ENCODE measurements at places on chromosomes 5 and 9.

DNA sequence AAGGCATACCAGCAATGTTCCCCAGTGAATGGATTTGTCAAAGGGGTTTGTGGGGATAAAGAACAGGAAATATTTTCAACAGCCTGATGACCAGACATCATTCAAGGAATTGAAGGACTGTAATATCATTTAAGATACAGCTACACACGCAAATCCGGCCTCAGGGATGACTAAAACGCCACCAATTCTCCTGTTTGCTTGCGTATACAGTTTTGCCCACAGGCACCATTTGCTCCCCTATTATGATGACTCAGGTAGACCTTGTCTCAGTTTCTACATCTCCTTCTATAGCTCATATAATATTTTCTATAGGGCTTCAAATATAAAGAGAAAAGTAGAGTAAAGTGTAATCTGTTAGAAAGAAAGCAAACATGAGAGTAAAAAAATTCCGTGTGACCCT, 29.7 kb upstream of the ITGA1 start:
- DNase-seq: no peak

DNA sequence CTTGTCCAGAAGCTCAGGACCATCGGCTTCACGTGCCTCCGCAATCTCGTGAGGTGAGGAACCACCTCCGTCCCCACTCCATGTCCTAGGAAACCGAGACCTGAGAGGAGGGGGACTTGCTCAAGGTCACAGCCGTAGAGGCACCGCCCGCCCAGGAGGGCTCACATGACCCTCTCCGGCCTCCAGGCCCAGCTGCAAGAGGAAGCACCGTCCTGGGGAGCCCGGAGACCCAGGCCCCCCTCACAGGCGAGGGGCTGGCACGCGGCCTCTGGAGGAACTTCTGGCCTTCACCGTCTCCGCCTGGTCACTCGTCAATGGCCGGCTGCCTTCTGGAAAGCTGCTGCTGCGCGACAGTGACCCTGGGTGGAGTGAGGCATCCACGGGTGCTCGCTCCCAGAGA, 24.2 kb downstream of the FAM78A start:
- DNase-seq: no peak

DNA sequence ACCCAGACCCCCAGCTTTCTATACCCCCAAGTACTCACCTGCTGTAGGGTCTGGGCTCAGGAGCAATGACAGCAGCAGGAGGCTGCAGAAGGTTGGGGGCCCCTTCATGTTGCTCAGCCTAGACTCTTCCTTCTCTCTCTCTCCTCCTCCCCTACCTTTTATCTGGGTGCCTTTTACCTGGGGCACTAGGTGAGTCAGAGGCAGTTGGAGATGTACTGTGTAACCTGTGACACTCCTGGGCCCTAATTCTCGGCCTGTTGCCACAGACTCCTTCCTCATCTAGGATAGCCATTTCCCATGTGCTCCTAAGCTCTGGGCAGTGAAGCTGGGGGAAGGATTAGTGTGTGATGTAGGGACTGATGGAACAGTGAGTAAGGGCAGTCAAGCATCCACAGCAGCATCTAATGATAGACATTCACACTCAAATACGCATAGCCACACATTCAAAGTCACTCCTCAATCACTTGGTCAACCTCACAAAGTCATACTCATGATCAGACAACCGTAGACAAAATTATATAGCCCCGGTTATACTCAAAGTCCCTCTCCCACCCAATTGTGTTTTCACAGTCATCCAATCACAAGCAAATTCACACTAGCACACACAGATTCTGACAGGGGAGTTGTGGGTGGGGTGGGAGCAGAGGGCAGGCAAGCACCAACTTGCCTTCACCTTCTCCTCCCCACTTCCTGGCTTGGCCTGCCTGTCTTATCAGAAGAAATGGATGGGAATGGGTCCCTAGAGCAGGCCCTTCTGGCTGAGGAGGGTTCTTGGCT, at the start of gene CCL27:
Gene CCL27, minus strand, starts transcription at position 132 of the 777 bp plus-strand sequence. Its CDS starts 24 bp downstream, at position 108.
- DNase-seq: no peak

DNA sequence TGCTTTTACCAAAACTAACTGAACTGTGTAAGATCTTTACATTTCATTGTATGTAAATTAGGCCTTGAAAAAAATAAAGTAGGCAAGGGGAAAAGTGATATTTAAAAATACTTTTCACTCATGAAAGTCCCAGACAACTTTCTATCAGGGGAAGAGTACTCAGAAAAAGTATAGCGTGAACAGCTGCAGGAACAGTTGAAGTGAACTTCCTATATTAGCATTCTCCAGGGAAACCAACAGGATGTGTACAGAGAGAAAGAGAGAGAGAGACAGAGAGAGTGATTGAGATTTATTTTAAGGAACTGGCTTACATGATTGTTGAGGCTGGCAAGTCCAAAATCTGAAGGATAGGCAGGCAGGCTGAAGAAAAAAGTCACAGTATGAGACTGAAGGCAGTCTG, 42.0 kb downstream of the ERMP1 start:
- no peak for DNase-seq

DNA sequence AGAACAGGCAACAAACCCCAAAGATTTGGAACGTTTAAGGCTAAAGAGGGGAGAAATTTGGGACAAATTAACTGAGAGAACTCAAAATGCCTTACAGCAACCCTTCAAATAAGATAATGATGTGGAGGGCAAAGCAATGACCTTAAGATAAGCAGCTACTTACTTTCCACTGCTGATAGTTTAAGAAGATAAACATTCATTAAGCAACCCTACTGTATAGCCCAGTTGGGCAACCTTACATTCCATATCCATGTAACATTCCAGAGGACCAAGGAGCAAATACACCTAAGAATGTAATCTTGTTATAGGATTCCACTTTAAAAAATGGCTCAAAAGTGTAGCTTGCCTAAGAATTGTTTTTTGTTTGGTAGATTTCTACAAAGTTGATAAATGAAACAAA, 14.8 kb downstream of the ETF1 start:
- no peak for DNase-seq

Data from NCI-H524 treated with DMSO at 0.1 percent for 48 hours (cell line).